ENCODE measurements at places on chromosomes 11 and 22.
A peak's percentile ranks its signal among the peaks of the same experiment; 100 is the strongest.

- no peak for DNase-seq
These were observed 17.1 kb downstream of the CFAP300 start for GRCh38 chr11:102064316-102064715.

- DNase-seq, result no peak
These were observed 61.4 kb upstream of the ASPHD2 start for GRCh38 chr22:26367402-26368245.

GRCh38 chr11:123434911-123435310 lies 4.8 kb downstream of the GRAMD1B start:
- DNase-seq, result no peak

DNA sequence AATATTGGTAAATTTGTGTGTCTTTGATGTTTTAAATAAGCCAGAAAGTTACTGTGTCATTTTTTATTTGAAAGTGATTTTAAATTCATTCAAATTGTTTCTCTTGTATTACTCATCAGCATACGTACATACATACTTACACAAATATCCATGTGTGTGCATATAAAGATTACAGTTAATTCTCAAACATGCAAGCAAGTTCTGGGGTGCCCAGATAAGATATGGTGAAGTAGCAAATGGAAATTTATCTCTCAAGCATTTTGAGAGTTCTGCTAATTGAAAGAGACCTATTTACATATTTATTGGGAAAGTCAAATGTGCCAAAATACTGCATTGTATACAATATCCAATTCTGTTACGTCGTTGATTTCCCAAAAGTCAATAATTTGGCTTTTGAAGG lies 1024.0 kb upstream of the CNTN5 start:
- DNase-seq, result no peak

- no peak for DNase-seq
These were observed 397 bp downstream of the OR52N2 start for GRCh38 chr11:5809122-5809519.

DNA sequence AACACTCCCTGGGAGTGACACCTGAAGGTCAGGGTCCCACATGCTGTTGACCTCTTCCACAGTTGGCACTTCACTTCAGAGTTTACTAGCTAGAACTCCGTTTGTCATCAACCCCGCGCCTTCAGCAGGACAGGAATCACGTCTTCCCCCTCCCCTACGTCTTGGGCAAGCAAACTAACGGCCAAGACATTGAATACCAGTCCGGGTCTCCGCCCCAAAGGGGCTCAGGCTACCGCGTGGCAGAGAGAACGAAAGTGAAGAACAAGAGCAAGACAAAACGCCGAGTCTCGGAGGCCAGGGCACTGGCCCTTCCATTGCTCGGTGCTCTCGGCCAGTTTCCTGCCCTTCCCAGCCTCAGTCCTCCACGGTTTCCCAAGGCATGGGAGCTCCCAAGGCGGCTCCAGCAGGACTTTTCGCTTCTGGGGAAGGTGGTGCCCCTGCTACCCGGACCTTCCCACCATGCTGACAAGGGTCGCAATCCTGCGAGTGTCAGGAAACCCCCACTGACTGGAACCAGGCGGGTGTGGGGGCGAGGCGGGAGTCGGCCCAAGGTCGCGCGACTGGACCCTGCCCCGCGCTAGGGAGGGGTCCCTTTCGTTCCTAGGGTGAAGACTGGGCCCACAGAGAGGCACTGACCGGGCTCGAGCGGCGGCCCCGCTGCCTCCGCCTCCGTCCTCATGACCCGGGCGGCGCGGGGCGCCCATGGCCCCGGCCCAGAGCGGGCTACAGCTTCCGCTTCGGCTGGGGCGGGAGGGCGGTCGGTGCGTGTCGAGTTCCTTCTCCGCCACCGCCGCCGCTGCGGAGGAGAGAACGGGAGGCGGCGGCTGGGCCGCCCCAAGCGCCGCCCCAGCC lies at the start of gene GUCD1:
Gene GUCD1 (minus strand): TSS at position 826 of the 852 bp plus-strand sequence. CDS start 147 bp downstream, at position 679.
- no peak for DNase-seq

DNA sequence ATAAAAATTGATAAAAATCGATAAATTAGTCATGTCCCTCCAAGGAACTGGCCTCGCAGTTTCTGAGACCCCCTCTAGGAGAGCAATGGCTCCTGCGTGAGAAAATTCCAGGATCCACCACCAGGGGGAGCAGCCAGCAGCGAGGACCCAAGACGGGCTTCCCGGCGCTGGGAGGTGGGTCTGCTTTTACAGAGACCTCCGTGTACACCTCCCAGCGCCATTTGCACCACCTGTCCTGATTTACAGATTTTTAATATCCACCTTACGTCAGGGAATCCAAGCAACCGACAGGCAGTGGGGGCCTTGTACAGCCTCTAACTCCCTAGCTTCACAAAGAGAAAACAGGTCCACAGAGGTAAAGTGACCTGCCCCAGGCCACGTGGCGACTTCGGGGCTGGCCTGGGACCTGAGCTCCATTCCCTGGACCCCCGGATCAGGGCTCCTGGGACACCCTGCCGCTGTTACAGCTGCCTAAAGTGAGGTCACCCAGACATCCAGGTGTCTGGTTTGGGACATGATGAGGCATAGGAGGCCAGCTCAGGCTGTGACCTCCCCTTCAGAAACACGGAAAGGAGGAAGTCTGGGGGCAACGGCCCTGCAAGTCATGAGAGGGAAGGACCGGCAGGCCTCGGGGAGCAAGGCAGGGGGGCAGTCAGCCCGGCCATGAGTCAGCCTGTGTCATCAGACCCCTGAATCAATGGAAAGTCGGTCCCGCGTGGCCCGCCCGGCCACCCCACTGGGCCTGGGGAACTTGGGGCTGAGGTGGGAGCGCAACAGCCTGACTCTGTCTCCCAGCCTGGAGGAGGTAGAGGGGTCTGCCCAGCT lies 3.5 kb downstream of the OSM start:
- peak; percentile 91 for DNase-seq

DNA sequence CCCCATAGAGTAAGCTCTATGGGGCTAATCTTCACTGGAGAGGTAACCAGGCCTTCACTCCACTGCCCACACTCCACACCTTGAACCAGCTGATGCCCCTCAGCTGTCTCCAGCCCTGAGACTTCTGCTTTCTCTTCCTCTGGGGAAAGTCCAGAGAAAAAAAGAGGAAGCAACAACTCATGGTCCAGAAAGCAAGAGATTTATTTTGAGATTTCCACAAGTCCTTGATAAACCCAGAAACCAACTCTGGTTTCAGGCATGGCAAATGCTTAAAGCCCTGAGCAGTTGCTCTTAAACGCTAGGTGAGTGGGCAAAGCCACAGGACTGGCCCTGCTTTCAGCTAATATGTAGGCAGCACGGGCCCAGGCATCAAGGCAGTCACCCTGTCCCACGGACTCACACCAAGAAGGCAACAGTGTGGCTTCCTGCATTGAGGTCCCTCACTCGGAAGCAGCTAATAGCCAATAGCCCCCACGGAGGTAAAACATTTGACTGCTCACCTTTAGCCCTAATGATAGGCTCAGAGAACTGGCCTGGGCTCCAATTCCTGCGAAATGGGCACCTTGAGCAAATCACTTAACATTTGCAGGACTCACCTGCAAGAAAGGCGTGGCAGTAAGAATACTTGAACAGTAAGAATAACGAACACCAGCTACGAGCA lies 4.3 kb downstream of the CYB561A3 start:
- DNase-seq, result no peak

GRCh38 chr11:75189108-75189507 lies 38.2 kb downstream of the SLCO2B1 start:
- DNase-seq, result no peak

GRCh38 chr11:65789230-65790103 lies 2.6 kb downstream of the OVOL1 start:
- no peak for DNase-seq

GRCh38 chr11:130151196-130151595 lies 8.4 kb upstream of the ST14 start:
- DNase-seq, result no peak

DNA sequence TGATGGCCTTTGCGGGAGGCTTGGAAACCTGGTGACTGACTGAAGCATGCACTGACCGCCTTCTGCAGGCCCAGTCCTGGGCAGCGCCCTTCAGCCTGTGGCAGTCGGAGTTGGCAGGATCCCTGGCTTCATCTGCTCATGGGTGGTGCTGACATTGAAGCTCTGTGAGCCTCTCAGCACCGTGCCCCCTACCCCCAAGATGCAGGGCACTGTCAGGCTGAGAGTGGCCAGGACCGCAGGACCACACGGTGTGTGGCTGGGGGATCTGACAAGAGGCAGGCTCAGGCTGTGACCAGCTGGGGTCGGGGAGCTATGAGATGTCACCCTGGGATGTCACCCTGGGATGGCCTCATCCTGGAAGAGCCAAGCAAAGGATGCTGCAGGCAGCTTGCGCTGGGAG lies 32.7 kb downstream of the TBC1D22A start:
- DNase-seq, result no peak

DNA sequence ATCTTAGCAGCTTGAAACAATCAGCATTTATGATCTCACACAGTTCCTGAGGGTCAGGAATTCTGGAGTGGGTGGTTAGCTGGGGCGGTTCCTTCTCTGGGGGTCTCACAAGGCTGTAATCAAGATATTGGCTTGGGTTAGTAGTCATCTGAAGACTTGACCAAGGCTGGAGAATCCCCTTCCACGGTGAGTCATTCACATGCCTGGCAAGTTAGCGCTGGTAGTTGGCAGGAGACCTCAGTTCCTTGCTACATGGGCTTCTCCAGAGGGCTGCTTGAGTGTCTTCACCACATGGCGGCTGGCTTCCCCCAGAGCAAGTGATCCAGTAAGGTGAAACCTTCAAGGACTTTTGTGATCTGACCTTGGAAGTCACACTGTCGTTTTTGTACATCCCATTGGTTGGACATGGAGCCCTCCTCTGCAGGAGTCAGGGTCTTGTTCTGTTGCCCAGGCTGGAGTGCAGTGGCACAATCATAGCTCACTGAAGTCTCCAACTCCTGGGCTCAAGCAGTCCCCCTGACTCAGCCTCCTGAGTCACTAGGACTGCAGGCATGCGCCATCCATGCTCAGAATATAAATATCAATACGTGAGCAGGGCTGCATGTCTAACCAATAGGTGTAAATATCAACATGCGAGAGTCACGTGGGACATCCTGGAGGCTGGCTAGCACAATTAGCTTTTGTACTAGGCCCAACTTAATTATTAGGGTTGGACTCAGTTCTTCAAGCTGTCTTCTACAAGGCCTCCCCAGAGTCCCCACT lies 7.2 kb upstream of the NIPSNAP1 start:
- no peak for DNase-seq

GRCh38 chr11:77038825-77039326 lies 4.7 kb downstream of the B3GNT6 start:
- DNase-seq, result no peak

DNA sequence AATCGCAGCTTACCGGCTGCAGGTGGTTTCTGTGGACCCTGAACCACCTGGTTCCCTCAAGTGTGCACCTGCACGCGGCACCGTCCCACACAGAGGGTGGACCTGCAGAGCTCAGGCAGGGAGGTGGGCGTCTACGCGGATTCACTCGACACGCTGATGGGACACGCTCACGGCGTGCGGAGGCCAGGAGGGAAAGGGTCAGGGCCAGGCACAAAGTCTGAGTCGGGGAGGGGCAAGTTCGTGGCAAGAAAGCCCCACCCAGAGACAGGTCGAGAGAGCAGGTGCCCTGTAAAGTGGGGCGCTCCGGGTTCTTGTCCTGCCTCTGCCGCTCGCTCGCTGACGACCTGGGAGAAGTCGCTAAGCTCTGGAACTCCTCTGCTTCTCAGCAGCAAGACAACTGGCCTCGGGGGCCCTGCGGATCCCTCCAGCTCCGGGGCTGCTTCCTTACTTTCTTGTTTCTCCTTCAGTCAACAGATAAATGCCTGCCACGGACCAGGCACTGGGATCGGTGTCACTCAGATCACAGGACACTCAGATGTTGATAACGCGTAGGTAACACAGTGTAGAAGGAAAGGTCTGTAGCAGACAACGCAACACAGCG lies 72.4 kb upstream of the NUP50 start:
- no peak for DNase-seq

DNA sequence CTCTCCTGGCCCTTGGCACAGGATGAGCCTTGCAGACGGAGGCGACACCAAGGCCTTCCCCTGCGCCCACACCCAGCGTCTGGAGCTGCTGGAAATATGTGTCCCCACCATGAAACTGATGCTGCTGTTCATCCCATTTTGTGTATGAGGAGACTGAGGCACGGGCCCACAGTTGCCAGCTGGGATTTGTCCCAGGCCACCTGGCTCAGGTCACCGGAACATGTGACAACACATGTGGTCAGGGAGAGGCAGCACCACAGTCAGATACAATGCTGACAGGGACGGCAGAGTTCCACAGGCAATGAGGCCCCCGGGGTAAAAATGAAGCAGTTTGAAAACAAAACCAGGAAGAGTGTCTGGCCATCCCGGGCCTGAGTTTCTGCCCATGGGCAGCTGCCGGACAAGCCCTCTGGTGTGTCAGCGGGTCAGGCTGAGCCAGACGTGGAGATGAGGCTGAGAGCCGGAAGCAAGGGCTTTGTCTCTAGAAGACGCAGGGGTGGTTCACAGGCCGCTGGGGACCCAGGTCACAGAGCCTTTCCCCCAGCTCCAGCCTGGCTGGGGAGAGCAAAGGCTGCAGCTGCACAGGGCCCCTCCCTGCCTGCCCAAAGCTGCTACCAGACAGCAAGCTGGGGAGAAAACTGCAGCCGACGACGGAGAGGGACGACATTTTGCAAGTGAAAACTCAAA lies 80.7 kb downstream of the CDKN1C start:
- DNase-seq, result peak; percentile 14

- DNase-seq, result no peak
These were observed 23.6 kb upstream of the ME3 start for GRCh38 chr11:86696004-86696403.

DNA sequence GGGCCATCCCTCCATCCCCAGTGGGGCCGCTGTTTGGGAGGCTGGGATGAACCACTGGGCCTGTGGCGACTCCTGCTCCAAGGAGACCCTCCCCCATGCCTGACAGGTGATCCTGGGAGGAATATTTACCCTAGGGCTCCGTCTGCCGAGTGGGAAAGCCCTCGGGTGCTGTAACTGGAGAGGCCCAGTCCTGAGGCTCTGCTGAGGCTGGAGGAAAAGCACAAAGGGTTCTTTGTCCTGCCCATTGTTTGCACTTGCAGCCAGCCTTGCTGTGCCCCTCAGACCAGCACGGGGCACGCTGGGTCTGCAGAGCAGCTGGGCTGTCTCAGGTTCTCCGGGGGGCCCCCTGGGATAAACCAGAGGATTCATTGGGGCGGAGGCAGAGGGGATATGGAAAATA lies 321.1 kb downstream of the MN1 start:
- DNase-seq, result peak; percentile 52

- no peak for DNase-seq
These were observed 212.5 kb downstream of the CTTN start for GRCh38 chr11:70610566-70611565.

DNA sequence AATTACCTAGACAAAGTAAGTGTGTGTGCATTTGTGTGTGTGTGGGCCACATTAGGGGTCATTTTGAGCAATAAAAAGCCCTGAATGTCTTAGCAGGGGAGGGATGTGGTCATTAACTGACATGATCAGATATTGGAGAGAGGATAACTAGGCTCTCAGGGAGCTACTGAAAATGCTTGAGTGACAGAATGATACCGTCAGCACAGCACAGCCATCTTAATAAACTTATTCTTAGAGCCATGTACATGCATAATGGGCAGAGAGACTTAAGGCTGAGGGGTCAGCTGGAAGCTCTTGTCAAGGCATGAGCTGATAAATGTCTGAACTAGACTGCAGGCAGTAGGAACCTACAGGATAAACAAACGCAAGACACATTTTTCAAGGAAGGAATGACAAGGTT lies 239.1 kb upstream of the NCAM1 start:
- DNase-seq, result no peak

GRCh38 chr11:8192016-8192895 lies 23.4 kb upstream of the RIC3 start:
- peak; percentile 89 for DNase-seq

Measured in head of caudate nucleus (tissue), 42 donors.